ENCODE measurements at places on chromosomes 4 and X.
A peak's percentile ranks its signal among the peaks of the same experiment; 100 is the strongest.

DNA sequence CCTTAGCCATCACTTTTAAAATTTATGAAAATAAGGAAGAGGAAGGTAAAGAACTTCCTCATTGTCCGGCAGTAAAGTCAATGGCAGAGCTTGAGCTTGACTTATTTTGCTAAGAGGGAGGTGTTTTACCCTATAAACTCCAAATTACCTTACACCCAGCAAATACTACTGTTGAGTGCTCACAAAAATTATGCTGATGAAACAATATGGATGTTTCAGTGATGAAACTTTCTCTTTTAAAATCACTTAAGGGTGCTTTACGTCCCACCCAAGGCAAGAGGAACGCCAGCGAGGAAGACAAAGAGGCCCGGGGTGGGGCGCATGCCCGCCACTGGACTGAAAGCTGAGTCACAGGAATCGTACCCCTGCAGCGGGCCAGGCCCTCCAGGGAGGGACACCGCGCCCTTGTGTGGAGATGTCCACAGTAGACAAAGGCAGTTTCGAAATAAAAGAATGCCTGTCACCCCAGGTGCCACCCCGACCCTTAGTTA is 560 bp upstream of the TMSB4X start:
- DNase-seq = peak; percentile 69

- DNase-seq = peak; percentile 64
These were observed 28.2 kb downstream of the FAM149A start for GRCh38 chr4:186132577-186133242.

DNA sequence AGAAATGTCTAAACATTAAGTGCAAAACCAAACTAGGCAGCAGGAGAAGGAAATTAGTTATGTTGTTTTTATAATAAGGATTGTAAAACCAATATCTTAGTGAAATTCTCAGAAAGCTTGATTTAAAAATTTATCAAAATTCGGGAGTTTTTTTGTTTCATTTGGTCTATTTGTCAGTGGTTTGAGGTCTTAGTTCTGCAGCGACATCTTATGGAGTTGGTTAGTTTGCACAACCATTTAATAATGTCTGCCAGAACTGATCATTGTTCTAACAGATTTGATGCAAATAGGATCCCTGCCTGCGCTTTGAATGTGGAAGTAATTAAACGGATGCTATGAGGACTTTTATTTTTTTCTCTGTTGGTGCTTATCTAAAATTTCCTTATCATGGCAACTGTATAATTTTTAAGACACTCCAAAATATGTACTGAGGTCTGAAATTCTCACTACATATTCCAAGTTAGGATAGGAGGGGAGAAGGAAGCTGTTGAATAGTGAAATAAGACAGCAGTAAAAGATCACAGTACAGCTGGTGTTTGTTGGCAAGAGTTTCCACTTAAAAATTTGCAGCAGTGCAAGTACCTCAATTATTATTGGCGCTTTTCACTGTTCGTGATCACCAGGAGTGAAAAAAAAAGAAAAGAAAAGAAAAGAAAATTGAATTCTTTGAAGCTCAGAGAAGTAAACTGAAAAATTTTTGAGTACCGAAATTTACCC is 2521.4 kb downstream of the ARAP2 start:
- no peak for DNase-seq

DNA sequence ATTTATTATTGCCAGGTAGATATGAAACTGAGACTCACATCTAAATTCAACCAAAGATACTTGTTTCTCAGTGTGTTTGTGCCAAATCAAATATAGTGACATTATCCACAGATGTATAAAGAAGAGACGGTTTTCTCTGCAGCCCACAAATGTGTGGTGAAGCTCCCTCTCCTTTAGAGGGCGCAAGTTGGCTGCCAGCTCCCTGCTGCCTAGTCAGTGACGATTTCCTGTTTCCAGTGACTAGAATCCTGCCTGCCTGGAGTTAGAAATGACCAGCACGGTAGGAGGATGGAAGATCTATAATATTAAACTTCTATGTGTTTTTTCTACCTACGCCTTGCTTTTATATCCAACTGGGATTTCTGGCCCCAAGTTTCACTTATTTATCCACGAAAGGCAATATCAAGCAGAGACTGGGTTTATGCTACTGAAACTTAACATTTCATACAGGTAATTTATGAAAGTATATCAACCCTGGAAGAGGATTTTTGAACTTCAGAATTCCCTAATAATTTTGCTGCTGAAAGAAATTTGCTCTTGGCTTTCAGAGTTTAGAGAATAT is 1793.7 kb upstream of the TENM3 start:
- no peak for DNase-seq

All from ecto neural progenitor cell (in vitro differentiated cells).